SIG-M5 (cell line): ENCODE measurements at places on chromosomes 4 and X.

DNA sequence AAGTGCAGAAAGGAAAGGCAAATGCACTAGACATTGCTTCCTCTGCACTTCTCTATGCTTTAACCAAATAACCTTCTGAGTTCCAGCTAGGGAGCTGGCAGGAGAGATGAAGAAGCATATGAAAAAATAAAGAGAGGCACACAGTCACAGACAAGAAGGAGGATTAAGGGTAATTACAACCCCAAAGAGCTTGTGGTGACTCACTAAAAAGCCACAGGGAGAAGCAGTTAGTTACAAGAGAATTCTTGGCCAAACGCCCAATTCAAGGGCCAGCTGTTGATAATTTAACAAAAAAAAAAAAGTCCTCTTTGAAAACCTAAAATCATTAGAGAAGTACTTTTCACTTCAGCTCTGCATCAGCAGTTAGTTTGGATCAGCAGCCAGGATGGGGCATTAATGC, 478.0 kb downstream of the KCNIP4 start:
- DNase-seq = no peak

GRCh38 chr4:5924461-5925125, 31.7 kb upstream of the CRMP1 start:
- no peak for DNase-seq

- no peak for DNase-seq
Measured at GRCh38 chr4:1746919-1747602, 25.7 kb downstream of the TACC3 start.

- no peak for DNase-seq
Measured at GRCh38 chrX:39427906-39428305, 626.6 kb downstream of the MID1IP1 start.
